ENCODE measurements at places on chromosomes 4 and X.

GRCh38 chrX:133745349-133745748, 240.0 kb downstream of the GPC3 start:
- DNase-seq, result peak; percentile 0

GRCh38 chr4:74123065-74123728, 24.2 kb upstream of the CXCL2 start:
- DNase-seq, result no peak

- DNase-seq, result no peak
These were observed 834 bp downstream of the NHS start for GRCh38 chrX:17375637-17376430.

DNA sequence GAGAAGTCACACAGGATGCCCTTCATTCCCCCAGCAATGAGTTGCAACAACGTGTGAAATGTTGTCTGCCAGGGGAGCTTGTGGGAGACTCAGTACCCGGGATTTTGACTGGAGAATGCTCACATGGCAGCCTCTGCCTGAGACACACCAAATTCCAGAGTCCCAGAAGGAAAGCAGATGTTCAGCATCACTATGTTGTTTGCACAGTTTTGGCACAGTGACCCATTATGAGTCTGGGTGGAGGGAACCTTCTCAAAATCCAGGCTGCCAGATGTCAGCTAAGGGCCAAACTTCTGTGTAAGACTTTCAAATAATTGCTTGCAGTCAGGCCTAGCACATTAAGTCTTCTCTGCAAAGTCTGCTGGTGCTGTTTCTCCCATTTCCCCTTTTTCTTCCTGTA, 1029.7 kb upstream of the TENM3 start:
- no peak for DNase-seq

DNA sequence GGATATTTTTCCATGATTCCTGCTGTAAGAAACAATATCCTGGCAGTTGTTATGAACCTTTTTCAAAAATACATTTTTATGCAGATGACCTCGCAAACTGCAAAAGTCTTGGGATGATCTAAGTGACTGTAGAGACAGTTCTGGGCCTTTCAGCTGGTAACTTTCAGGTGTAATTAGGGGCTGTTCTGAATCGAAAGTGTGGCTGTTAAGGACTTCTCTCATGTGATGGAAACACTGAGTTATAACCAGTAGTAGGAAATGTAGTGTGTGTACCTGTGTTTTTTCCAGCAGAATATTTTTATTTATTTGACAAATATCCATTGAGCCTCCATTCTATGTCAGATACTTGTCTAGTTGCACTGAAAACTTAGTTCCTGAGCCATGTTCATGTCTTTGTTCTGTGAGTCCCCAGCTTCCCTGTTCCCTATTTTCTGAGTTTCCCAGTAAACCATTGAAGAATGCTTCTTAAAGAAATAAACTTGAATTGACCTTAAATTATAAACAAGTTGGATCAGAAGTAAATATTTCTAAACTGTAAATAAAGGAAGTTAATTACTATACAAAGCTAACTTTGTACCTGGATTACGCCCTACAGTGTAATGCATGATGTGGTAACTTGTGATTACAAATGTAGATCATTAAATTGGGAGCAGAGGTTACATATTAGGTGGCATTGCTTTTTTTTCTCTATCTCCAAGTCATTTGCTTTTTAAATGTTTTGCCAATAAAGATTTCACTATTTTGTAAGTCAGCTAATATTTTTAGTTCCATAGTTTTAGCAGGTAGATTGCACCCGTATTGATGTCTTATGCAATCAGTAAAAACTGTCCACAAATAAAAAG, 33.7 kb upstream of the HPGD start:
- no peak for DNase-seq

DNA sequence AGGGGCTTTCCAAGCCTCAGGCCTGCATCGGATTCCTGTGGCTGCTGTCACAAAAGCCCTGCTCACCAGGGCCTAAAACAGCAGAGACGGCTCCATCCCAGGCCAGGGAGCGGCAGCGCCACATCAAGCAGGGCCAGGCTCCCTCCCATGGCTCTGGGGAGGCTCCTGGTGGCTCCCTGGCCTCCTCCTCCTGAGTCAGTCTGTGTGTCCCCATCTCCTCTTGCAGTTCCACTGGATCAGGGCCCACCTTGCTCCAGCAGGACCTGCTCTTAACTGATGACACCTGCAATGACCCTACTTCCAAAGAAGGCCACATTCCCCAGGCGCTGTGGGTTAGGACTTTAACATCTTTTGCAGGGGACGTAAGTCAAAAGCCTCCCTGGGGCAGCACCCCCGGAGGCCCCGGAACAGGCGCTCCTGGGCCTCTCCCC, 51.9 kb downstream of the CPZ start:
- no peak for DNase-seq

- DNase-seq, result no peak
These were observed 53.2 kb downstream of the SPINK2 start for GRCh38 chr4:56768316-56768715.

GRCh38 chr4:184450743-184451535, 23.4 kb downstream of the IRF2 start:
- no peak for DNase-seq

GRCh38 chr4:187366530-187366929, 629.0 kb upstream of the ZFP42 start:
- no peak for DNase-seq

GRCh38 chr4:38612646-38613414, 51.2 kb upstream of the KLF3 start:
- DNase-seq, result no peak

DNA sequence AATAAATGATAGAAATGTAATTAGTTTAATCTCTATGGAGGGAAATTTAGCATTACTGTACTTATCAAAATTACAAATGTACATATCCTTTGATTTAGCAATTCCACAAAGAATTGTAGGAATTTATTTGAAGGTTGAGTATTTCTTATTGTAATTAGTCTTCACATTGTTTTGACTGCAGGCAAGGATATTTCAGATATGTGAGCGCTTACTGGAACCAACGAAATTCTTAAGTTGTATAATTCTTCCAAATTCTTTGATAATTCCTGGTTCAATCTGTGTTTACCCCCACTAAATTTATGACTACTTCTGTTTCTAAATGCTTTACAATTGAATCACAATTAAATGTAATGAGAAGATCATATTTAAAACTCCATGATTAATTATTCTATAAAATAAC, 26.9 kb upstream of the WWC2 start:
- no peak for DNase-seq

GRCh38 chrX:87621697-87622096, 104.1 kb downstream of the KLHL4 start:
- DNase-seq, result no peak

GRCh38 chr4:18756671-18757070, 735.1 kb upstream of the LCORL start:
- DNase-seq, result no peak

- no peak for DNase-seq
These were observed 28.5 kb upstream of the SLC25A6 start for GRCh38 chrX:1420371-1420770.

DNA sequence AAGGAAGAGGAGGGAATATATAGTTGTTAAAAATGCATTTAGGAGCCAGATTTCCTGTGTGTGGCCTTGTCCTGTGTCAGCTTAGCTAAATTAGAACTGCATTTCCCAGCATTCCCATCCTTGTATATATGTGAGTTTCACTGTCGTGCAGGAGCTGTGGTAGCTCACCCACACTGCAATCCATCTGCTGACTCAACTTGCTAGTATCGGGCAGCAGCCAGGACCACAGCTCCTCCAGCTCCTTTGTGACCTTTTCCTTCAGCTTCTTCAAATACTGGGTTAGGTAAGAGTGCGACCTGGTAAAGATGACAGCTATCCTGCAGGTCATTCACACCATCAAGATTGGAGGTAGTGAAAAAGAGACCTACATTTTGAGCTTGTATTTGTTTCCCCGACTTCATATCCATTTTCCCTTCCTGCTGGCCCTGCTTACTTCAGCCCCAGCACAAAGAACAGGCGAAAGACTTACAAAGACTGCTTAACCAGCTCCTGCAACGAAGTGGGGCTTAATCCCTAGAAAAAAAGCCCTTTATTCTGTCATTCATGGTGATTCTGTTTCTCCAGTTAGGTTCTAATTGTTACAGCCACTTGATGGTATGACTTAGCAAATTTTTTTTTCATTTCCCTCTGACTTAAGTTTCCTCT, 11.4 kb downstream of the ASIC5 start:
- DNase-seq, result no peak

- no peak for DNase-seq
These were observed 24.0 kb upstream of the RPL34 start for GRCh38 chr4:108596344-108596743.

DNA sequence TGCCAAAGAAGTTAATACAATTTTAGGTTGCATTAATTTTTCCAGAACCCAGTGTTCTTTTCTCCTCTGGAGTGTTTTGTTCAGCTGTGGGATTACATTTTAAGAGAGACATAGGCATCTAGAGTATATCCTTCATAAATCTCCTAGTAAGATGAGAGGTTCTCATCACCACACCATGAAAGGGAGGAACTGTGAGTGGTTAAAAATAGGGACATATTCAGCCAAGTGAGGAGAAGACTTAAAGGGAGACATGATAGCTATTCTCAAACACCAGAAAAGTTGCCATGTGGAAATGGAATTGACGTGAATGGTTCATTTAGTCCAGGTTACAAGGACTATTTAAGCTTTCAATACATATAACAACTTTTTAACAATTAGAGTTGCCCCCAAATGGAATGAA, 6.5 kb upstream of the MRPL1 start:
- DNase-seq, result no peak

GRCh38 chr4:171279131-171279530, 534.1 kb upstream of the GALNTL6 start:
- no peak for DNase-seq

DNA sequence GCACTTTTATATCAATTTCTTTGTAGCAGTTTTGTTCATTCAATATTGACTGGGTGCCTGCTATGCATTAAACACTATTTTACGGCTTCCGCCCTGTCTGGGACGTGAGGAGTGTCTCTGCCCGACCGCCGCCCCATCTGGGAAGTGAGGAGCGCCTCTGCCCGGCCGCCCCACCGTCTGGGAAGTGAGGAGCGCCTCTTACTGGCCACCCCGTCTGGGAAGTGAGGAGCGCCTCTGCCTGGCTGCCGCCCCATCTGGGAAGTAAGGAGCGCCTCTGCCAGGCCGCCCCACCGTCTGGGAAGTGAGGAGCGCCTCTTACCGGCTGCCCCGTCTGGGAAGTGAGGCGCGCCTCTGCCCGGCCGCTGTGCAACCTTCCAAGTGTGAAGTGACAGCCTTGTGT, 68.1 kb downstream of the RPS3A start:
- DNase-seq, result no peak

DNA sequence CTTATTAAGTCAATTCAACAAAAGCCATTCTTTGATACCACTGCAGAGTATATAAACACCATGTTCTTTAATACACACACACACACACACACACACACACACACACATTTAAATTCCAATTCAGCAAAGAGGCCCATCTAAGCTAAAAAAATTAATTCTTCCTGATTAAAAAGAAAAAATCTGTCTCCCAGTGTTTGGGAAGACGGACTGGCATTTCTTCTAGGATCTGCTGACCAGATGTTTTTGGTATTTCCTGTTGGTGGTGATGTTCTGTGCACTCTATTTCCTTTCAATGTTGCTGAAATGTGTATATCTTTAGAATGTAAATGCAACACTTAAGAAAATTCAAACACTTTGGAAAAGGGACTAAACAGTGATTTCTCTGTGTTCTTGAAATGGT, 243.8 kb downstream of the THOC2 start:
- no peak for DNase-seq

All from CD4-positive, alpha-beta T cell treated with Interleukin-4 for 4 hours (primary cell).